ENCODE measurements at places on chromosomes 4 and X.

- no peak for DNase-seq
Observed at GRCh38 chr4:6925357-6925836, 15.8 kb downstream of the TBC1D14 start.

DNA sequence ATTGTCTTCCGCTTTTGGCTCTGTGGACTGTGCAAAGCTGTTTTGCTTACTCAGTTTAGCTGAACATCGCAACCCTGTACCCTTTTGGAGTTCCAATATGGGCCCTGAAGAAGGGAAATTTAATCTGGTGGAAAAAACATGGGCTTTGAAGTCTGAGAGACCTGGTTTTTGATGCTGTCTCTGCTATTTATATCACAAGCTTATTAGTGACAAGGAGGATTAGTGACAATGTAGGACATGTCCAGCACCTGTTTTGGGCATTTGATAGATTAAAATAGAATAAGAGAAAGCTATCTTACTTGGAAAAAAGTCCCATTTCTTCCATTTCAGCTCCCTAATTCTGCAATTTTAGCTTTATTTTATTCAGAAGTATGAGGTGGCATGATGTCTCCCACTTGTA lies 417.3 kb downstream of the SPRY1 start:
- no peak for DNase-seq

DNA sequence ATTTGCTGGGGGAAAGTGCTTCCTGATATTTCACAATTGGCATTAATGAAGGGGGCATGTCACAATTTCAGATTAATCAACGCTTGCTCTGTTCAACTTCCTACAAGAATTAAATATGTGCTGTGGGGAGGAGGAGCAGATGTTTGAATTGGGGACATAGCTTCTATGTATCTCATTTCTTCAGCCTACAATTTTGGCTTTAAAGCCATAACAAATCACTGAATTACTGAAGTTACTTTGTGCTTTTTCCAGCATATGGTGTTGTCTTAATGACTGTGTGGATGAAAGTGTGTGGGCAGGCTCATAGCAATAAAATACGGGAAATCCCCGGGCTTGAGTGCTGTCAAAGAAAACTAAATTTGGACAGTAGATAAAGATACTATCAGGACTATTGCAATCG lies 813 bp downstream of the TLR7 start:
- no peak for DNase-seq

GRCh38 chr4:140742838-140743193 lies 13.4 kb downstream of the TBC1D9 start:
- DNase-seq, result no peak

DNA sequence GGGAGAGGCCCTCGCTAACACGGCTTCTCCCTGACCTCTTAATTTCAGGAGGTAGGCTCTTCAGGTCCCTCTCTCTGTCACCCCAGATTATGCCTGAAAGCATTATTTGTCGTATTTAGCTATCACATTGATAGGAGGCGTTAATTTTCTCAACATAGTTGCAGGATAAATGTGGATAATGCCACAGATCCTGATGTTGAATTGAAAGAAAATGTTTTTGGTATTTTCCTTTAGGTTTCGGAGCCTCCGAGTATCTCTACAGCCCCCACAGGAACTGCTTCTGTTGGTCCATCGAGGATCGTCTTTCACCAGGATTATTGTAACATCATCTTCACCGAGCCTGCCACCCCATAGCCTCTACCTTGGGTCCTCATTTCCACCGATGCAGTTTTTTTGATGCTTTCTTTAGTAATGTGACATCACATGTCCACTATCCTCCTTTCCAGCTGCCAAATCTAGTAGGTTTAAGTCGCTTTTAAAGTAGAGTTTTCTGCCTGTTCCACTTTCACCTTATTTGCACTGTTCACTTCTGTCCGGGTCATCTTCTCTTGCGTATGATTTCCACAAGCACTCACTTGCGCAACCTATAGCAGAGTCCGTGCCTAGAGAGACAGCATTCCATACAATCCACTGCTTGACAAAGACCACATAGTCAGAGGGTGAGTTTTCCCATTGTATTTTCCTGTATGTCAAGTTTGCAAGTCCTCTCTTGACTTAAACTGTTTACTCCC lies 665 bp downstream of the TIGD2 start:
- no peak for DNase-seq

- DNase-seq, result no peak
Observed at GRCh38 chrX:11913001-11913400, 155.0 kb downstream of the MSL3 start.

- no peak for DNase-seq
Observed at GRCh38 chr4:82216219-82216618, 157.6 kb downstream of the HNRNPD start.

DNA sequence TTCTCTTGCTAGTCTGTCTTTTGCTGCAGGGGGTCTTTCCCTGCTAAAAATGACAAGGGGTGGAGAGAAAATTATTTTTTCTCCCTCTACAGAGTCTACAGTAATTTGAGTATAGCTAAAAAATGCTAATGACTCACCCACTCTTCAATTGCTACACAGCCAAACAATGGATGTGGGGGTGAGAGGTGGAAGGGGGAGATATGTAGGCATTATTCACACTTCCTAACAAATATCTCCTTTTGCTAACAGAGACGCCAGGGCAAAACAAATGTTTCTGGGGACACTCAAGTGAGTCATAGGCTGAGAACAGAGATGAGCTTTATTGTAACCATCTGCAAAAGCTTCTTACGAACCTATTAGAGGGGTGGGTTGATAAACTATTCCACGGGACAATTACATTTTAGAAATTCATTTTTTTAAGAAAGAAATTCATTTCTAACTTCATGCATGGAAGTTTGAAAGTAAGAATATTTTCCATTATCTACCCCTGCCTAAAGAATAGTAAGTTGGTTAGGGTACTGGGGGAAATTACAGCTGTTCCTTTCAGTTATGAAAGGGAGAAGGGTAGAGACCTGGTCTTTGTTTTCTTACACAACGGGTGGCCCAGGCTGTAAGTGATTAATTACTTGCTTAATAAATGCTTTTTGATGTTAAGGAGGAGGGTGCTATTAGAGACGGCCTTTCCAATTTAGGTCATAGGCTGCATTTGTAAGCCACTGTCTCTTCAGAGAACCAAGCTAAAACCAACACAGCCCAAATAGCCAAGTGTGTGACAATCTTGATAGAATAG lies 12.8 kb downstream of the SCD5 start:
- no peak for DNase-seq

DNA sequence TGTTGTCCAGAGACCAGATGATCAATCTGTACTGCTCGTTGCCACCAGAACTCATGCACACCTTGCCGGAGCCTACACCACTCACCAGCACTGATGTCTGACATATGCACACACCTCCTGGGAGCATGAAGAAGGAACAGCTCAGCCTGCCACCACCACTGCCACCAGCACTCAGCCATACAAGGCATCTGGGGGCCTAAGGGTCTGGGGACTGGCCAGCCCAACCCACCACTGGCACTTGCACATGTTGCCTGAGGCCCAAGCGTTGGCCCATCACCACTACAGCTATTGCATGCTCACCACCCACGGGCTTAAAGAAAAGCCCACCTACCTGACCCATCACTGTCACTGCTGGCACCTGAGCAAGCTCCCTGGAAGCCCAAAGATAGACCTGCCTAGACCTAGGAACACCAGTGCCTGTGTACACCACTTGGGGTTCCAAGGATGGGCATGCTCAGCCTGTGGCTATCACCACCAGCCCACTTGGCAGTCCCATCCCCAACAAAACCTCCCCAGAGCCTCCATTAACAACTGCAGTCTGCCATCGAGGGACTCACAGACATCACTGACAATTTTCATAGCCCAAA lies 174.3 kb upstream of the GRID2 start:
- DNase-seq, result no peak

DNA sequence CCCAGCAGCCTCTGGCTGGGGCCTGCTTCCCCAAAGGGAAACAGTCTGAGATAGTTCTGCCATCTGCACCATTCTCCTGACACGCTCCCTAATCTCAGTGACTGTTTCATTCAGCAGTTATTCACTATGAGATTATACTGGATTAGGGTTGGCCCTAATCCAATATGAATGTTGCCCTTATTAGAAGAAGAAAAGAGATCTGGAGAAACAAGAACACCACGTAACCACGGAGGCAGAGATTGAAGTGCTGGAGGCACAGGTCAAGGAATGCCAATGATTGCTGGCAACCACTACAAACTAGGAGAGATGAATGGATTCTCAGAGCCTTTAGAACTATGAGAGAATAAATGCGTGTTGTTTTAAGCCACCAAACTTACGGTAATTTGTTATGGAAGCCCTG lies 7.4 kb downstream of the ACOX3 start:
- DNase-seq, result peak; percentile 69

DNA sequence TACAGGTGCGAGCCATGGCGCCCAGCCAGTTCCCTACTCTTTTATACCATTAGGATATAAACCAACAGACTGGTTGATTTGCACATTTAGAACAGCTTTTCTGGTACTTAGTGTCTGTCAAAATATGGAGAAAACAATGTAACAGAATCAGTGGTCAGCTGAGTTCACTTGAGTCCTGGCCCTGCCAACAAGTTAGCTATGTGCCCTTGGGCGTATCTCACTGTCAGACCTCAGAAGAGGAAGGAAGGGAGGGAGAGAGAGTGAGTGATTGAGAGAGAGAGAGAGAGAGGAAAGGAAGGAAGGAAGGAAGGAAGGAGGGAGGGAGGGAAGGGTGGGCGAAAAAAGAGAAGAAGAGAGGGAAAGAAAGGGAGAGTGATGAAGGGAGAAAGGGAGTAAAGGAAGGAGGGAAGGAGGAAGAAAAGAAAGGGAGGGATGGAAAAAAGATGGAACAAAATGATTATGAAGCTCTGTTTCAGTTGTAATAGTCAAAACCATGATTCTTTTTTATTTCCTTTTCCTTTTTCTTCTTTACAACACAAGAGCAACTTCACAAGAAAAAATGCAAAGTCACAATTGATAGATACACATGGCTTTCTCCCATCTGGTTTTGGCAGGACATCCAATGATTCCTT lies 55.7 kb upstream of the PDGFRA start:
- no peak for DNase-seq

- DNase-seq, result no peak
Observed at GRCh38 chr4:108003982-108004515, 14.4 kb downstream of the HADH start.

DNA sequence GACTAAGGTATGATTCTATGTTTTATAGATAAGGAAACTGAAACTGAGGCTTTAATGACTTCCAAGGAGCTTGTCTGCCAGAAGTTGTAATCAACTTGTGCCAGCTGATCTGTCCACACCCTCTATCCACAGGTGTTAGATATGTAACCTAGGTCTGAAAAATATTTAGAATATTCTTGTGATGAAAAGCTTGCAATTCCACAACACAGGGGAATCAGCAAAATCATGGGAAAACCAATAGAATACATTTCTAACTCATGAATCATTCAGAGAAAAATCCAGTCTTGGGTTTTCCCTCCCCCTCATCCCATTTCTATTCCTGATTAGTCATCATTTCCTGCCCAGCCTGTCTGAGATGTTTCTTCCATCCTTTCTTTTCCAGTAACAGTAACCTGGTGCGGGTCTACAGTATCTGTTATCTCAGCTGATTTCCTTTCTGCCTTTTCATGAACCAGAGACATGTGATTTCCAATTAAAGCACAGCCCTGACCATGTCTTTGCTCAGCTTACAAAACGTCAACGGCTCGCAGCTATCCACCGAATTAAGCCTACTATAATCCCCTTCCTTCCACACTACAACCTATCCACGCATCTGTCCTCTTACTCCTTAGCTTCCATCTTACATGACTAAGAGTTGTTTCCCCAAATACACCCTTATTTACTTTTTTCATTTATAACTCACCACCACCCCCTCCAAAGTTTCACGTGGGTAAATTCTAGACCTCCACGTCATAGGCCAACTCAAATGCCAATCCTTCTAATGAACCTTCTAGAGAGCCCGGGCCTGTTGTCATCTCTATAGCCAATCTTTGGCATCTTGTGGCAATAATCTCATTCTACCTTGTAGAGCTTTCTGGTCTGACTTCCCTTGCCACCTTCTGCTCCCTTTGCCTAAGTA lies 961 bp upstream of the NOCT start:
- peak; percentile 68 for DNase-seq

- DNase-seq, result no peak
Observed at GRCh38 chrX:10598540-10598939, 21.8 kb downstream of the MID1 start.

- no peak for DNase-seq
Observed at GRCh38 chr4:18105030-18106011, 83.8 kb upstream of the LCORL start.

DNA sequence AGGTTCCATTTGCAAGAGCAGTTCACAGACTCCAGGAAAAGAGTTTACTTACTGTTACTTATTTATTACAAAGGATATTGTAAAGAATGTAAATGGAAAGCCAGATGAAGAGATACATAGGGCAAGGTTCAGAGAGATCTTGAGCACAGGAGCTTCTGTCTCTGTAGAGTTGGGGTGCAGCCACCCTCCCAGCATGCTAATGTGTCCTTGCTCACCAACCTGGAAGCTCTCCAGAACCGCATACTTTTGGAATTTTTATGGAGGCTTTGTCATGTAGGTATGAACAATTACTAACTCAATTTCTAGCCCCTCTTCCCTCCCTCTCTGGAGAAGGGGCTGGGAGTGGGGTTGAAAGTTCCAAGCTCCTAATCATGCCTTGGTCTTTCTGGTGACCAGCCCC lies 857.2 kb downstream of the RPA4 start:
- no peak for DNase-seq

GRCh38 chrX:66677430-66677829 lies 38.6 kb upstream of the EDA2R start:
- no peak for DNase-seq

DNA sequence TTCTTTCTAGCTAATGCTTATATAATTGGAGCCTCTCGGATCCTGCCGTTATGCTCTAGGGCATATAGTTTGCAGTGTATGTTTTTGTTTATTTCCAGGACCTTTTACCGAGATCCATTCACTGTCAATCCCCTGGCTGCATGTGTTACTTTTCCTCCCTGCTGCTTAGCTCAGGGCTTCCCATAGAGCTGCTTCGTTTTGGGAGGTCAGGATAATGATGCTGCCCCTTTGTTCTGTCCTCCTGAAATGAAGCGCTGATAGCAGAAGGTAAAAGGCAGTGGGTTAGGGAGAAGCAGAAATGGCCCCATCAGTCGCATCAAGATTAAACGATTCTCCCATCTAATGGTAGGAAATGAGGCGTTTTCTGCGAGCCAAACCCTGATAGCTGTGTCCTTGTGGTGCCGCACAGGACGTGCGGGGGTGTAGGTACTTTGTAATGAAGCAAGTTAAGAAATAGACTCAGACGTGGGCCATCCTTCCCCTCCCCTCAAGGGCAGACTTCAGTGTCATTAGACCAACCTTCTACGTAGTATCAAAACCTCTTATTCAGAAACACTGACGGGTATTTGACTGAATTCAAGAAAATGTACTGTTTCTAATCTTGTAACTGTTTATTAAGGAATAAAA lies 37.3 kb downstream of the AFF2 start:
- DNase-seq, result no peak

Measured in WERI-Rb-1 (cell line).